ENCODE measurements at places on chromosomes 16 and 17.
A peak's percentile ranks its signal among the peaks of the same experiment; 100 is the strongest.

DNA sequence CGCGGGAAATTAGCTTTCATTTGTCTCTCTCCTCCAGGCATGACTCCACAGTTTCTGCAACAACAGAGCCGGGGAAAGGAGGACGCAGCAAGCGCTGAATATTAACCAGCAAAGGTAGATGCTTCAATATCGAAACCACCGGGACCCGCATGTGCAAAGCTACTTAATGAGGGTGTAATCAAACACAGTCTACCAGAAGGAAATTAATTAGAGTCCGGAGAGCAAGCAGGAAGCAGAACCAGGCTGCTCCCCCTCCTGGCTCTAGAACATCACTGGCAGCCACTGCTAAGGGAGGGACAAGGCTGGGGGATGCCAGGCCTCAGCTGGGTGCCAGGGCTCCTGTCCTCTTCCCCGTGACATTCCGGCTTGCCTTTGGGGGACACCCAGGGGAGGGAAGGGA, 21.7 kb downstream of the LRRC75A start:
- no peak for DNase-seq

- no peak for DNase-seq
Measured at GRCh38 chr16:78783570-78784079, 684.2 kb downstream of the WWOX start.

GRCh38 chr16:74521691-74522090, 85.2 kb downstream of the GLG1 start:
- DNase-seq: no peak

- DNase-seq: no peak
Measured at GRCh38 chr17:46943501-46944393, 20.8 kb downstream of the GOSR2 start.

DNA sequence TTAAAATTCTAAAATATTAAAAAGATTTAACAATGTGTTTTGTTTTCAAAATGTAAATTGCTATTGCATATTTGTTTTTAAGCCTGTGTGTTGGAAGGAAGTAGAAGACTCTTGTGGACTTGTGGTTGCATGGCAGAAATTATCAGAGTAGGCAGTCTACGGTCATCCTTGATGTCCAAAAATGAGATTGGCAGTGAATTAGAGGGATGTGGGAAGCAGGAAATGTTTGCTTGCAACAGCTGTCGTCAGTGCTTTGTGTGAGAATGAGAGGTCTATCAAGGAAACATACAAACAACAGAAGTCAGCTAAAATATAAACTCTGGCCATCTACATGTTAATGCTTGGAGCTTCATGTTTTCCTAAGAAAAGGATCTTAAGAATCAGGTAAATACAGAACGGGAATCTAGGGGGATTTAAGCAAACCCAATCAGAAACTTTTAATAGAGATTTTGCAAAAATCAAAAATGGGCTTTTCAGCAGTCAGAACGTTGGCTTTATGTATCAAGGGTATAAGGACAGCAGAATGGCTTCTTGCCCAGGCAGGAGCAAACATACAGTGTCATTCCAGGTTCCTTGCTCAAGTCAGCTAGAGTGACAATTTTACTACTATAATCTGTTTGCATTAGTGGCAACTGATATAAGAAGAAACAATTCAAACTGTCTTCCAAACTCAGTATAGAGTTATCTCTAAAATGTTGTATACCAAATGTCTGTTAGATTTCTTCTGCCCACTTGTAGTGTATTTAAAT, 196.7 kb downstream of the CYB561 start:
- no peak for DNase-seq

DNA sequence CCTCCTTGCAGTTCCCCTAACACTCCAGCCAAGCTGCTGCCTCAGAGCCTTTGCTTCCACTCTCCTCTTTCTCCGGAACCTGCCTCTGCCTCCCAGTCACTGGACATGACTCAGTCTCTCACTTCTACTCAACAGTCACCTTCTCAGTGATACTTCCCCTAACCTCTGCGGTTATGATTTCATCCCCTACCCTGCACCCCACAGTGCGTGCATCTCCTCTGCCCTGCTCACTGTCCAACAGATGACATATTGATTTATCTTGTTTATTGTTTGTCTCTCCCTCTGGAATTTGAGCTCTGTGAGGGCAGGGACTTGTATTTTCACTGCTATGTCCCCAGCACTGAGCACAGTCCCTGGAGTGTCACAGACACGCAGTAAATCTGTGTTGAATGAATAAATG, 100.7 kb downstream of the CYLD start:
- no peak for DNase-seq

- no peak for DNase-seq
Measured at GRCh38 chr17:66963909-66964771, at the start of gene CACNG4. TSS of gene CACNG4 (plus strand) at chr17:66964707. CDS start at chr17:66964912, 205 bp downstream.

DNA sequence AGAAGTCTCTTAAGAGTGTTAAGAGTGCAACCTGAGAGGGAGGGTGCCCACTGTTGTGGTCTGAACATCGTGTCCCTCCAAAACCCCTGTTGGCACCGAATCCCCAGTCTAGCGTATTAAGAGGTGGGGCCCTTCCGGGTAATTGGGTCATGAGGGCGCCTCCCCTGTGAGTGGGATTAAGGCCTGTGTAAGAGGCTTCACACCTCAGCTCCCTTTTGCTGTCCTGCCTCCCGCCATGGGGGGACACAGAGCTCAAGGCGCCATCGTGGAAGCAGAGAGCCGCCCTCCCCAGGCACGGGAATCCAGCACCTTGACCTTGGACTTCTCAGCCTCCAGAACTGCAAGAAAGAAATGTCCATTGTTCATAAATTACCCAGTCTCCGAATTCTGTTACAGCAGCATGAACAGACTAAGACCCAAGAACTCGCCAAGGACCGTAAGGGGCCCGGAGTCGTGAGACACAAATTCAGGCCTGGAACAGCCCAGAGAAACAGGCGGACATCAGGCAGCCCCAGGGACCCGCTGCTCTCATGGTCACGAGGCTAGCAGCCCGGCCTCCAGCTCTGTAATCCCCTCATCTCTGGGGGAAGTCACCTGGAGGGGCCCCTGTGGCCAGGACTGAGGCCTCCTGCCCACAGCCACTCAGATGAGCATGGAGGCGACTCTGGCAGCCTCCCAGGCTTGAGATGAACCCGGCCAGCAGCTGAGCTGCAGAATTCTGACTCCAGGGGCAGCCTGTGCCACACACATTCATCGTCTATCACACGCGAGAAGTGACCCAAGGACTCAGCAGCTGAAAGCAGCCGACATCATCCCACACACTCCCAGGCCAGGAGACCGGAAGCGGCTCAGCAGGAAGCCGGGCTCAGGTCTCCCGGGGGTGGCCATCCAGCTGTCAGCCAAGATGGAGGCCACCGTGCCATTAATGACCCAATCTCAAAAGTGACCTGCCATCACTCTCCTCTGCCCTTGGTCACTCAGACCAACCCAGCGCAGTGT, 12.8 kb upstream of the CHMP6 start:
- DNase-seq: no peak

GRCh38 chr16:6447021-6447790, 885.4 kb upstream of the RBFOX1 start:
- DNase-seq: no peak

DNA sequence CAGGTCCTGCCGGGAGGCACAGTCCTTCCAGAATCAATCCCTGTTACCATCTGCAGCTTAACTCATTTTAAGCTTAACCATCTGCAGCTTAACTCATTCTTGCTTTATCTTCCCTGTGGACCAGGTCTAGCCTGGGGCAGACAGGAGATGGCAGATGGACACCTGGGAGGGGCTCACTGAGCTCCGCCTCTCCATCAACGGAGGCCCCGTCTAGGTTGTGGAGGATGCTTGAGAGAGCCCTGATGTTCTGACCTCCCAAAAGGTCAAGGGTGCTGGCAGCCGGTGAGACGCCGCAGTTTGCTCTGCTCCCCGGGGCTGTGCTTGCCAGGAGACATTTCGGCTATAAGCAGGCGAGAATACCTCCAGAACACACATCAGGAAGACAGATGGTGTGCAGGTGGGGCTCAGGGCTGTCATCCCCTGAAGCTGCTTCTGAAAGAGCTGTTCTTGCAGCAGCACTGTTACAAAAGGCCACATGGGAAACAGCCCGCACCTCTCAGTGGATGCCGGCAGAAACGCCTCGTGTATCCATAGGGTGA, 41.3 kb downstream of the BAIAP2 start:
- DNase-seq: no peak

DNA sequence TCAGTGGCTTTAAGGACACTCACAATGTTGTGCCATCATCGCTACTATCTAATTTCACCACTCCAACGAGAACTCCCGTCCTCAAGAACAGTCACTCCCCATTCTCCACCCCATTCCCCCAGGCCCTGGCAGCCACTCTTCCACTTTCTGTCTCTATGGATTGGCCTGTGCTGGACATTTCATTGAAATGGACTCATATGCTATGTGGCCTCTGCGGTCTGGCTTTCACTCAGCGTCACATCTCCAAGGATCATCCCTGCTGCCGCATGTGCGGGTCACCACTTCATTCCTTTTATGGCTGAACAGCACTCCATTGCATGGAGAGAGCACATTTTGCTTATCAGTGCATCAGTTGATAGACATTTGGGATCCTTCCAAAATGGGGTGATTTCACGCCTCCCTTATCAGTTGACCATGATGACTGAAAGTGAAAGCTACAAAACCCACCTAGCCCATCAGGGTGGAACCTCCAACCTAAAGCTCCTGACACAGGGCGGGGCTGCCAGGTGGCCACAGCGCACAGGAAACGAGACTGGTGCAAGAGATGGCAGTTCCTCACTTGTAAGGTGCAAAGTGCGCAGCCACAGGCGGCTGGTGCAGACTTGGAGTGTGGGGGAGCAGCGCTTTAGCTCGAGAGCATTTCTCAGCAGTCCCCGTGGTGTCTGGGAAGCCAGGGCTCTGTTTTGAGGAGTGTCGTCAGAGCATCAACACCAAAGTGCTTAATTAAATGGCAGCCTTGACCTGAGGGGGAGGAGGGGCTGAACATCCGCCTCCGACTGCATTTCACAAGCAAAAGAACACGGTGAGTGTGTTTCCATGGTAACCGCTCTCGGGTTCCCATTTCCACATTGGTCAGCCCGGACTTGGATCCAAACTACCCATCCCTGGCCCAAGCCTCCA, 23.8 kb downstream of the COTL1 start:
- peak; percentile 78 for DNase-seq

DNA sequence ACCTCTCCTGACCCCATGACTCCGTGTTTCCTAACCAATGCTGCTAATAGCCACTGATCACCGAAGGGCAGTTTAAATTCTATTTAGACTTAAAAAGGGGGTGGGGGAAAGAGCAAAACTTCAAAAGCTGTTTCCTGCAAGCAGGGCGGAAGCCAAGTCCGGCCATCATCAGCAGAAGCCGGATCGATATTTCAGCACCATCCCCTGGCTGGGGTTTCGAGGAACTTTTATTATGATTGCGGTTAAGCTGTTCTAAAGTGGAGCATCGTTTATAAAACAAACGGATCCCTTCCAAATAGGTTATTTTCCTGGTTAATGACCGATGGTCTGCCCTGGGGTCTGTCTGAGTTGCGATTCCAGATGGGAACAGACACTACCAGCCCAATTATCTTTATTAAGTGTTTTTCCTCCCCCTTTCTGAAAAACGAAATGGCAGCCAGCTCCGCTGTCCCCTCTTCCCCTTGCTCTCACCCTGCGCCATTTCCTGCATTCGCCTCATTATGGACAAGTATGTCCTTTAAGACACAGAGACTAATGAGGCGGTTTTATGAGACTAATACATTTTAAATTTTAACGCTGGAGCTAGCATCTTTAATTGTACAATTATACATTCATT, 76.1 kb upstream of the IRX3 start:
- no peak for DNase-seq

- DNase-seq: no peak
Measured at GRCh38 chr17:81341516-81342268, 46.6 kb upstream of the SLC38A10 start.

DNA sequence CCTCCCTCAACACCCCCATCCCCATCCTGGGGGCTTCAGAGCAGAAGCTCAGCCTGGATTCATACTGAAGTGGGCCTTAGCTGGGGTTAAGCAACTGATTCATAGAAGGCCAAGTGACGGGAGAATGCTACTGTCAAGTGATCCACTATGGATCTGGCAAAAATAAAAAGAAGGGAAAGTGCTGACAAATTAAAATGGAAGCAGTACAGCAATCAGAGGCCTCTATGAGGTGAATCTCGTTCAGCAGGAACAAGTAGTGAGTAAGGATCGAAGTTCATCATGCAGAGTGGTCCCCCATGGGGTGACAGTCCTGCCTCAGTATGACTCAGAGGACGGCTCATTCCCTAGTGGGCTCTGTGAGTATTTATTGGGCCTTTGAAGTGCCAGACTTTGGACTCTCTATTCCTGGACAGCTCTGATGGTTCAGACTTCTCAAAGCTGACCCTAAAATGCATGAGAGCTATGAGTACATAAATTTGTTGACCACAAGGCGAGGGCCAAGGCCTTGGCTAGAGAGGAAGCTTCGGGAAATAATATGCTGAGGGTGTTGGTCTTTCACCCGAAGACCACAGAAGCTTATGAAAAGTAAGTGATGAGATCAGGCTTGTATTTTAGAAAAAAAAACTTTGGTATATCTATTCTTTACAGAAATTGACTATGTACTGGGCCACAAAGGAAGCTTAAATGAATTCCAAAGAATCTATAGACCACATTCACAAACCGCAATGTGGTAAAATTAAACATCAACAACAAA, 5.3 kb upstream of the NSMCE1 start:
- peak; percentile 69 for DNase-seq

GRCh38 chr17:57442914-57443571, 186.7 kb downstream of the MSI2 start:
- DNase-seq: peak; percentile 52

Data from stimulated activated naive B cell treated with anti-CD40 and anti-IgM and Interleukin-4, amounts not matched to agents 10 μg/mL and 1 μg/mL and 100 μg/mL, for 72 hours (primary cell).